Hepatocyte (in vitro differentiated cells): ENCODE measurements at places on chromosomes 12 and 14. TPM values are rescaled to one million over a fixed set of nuclear protein-coding genes. Genes with fewer than 3 reads are reported as not detected.

GRCh38 chr12:100433701-100434100 lies 40.0 kb upstream of the NR1H4 start:
- H3K36me3 ChIP-seq = no peaks in the 10 kb centered on the region
- no peak for DNase-seq
- H3K27me3 ChIP-seq = no peaks in the 10 kb centered on the region
- H3K4me1 ChIP-seq = peaks cover 13% of the 10 kb centered on the region

GRCh38 chr12:2214411-2214810 lies 161.6 kb downstream of the CACNA1C start:
- peaks cover 12% of the 10 kb centered on the region for H3K4me1 ChIP-seq
- H3K36me3 ChIP-seq = no peaks in the 10 kb centered on the region
- no peaks in the 10 kb centered on the region for H3K27me3 ChIP-seq
- no peak overlapping the region for H3K4me3 ChIP-seq
- DNase-seq = no peak
- no peak overlapping the region for H3K27ac ChIP-seq

- no peaks in the 10 kb centered on the region for H3K36me3 ChIP-seq
- no peak overlapping the region for H3K4me3 ChIP-seq
- H3K27me3 ChIP-seq = no peaks in the 10 kb centered on the region
- H3K4me1 ChIP-seq = no peaks in the 10 kb centered on the region
- DNase-seq = no peak
- H3K27ac ChIP-seq = no peak overlapping the region
These were observed 6.0 kb downstream of the KRT79 start for GRCh38 chr12:52828156-52828555.

DNA sequence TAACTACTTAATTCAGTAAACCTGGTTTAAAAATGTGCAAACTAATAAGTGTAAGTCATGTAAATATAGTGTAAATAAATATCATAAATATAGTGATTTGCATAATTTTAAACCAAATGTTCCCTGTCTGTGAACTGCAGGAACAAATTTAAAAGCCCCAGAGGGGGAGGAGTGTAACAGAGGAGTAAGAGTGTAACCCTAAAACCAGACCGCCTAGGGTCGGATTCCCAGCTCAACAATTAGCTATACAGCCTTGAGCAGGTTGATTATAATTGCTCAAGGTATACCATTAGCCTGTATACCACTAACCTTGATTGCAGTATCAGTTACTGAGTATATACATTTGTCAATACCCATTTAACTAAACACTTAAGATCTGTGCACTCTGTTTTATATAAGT lies 218.4 kb downstream of the ADAMTS20 start:
- no peaks in the 10 kb centered on the region for H3K36me3 ChIP-seq
- no peak overlapping the region for H3K27ac ChIP-seq
- H3K4me1 ChIP-seq = peaks cover 15% of the 10 kb centered on the region
- H3K27me3 ChIP-seq = no peaks in the 10 kb centered on the region
- H3K4me3 ChIP-seq = no peak overlapping the region

GRCh38 chr14:21711360-21711961 lies 37.8 kb upstream of the OR4E1 start:
- no peak overlapping the region for H3K27ac ChIP-seq
- no peaks in the 10 kb centered on the region for H3K4me1 ChIP-seq
- H3K4me3 ChIP-seq = no peak overlapping the region
- DNase-seq = peak; percentile 68
- H3K27me3 ChIP-seq = no peaks in the 10 kb centered on the region
- H3K36me3 ChIP-seq = no peaks in the 10 kb centered on the region

DNA sequence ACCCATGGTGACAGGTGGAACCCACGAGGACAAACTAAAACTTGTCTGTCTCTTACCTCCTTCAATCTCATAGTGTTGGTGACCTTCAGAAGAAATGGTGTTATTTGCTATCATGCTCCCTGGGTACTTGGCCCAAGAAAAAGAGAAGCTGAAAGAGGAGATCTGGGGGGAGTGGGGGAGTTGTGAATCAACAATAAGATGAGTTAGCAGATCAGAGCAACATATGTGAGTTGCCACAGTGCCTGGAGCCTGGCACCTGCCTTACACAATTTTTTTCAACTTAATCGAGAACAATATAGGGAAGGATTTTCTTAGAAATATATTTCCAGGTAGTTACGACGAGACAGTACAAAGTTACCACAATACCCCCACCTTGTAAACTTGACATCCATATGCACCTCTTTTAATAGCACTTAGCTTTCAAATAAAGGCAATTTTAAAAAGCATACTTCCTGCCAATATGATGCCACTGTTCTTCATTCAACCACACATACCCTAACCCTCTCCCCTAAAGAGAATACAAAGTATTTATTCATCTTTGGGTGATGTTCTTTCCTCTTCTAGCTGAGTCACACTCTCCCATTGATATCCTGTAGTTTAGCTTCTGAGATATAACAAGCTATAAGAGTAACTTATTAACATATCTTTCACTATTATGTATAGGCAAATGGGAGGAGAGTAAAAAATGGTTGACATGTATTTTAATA lies 424.1 kb upstream of the OR4E1 start:
- H3K36me3 ChIP-seq = no peaks in the 10 kb centered on the region
- no peak overlapping the region for H3K27ac ChIP-seq
- no peak for DNase-seq
- no peaks in the 10 kb centered on the region for H3K27me3 ChIP-seq
- H3K4me3 ChIP-seq = no peak overlapping the region
- H3K4me1 ChIP-seq = no peaks in the 10 kb centered on the region

GRCh38 chr12:131065279-131065678 lies 111.6 kb downstream of the ADGRD1 start:
- H3K27ac ChIP-seq = no peak overlapping the region
- no peak for DNase-seq
- peaks cover 6% of the 10 kb centered on the region for H3K27me3 ChIP-seq
- no peaks in the 10 kb centered on the region for H3K36me3 ChIP-seq
- no peak overlapping the region for H3K4me3 ChIP-seq

DNA sequence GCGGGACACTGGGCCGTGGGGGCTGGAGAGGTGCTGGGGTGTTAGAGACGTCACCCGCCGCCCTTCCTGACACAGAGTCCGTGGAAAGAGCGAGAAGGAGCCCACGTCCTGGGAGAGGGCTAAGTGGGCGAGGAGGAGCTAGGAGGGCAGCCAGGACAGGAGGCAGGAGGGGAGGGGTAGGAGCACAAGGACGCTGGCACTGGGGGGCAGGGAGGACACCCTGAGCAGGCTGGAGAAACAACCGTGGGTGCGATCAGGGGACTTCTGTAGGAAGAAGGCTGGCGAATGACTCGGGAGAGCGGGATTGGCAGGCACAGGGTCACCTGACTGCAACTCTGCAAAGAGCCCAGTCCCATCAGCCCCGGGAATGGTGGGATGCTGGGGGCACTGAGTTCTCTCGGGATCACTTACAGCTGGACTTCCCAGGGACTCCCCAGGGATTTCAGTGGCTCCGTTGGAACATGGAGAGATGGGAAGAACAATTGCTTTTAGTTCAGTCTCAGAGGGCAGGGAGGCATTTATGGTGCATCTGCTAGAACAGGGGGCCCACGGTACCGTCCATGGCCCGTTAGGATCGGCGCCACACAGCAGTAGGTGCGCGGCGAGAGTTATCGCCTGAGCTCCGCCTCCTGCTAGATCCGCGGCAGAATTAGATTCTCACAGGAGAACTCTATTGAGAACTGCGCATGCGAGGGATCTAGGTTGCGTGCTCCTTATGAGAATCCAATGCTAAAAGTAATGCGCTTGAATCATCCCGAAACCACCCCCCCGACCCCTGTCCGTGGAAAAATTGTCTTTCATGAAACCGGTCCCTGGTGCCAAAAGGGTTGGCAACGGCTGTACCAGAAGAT lies 24.3 kb downstream of the UBR7 start:
- H3K27me3 ChIP-seq = no peaks in the 10 kb centered on the region
- no peaks in the 10 kb centered on the region for H3K36me3 ChIP-seq
- DNase-seq = no peak

Gene CCDC85C
- 32.8 and 37.8 TPM in 2 replicates for total RNA-seq

Gene PTPN21
- total RNA-seq = 15.1 and 16.3 TPM in 2 replicates

Gene PGF
- total RNA-seq = 25.0 and 25.2 TPM in 2 replicates

Gene APOF
- total RNA-seq = 0.12 TPM in 1 of 2 replicates, not detected in the other

Gene C12orf50
- 0.40 TPM in 1 of 2 replicates, not detected in the other for total RNA-seq
